H1 (cell line): ENCODE measurements at places on chromosomes 11 and 22.

DNA sequence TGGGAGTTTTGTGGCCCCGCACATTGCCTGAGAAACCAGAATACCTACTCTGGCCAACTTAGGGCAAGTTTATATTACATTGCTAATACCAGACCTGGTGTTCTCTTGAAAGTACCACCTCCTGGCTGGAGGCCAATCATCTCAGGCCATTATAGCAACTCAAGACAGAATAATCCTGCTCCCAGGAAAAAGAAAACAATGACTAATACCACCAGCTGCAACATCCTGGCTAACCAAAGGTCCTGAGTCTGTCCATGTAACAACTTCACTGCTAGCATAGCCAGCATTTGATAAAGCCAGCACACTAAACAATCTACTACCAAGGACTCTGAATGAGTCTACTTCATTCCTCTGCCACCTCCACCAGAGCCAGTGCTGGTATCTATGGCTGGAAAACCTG lies 1298.7 kb upstream of the CNTN5 start:
- no peak overlapping the region for H3K4me3 ChIP-seq
- DNase-seq: no peak
- no peaks in the 10 kb centered on the region for H3K36me3 ChIP-seq
- no peak overlapping the region for H3K27ac ChIP-seq
- H3K27me3 ChIP-seq: no peaks in the 10 kb centered on the region
- no peaks in the 10 kb centered on the region; the same call in none of the 2 replicates for H3K4me1 ChIP-seq

GRCh38 chr22:29310863-29311339 lies 4.5 kb downstream of the GAS2L1 start:
- H3K27ac ChIP-seq: no peak overlapping the region; the same call in 1 of the 2 replicates
- peaks cover 39% of the 10 kb centered on the region for H3K27me3 ChIP-seq
- H3K4me1 ChIP-seq: peaks cover 18% of the 10 kb centered on the region
- no peaks in the 10 kb centered on the region for H3K36me3 ChIP-seq
- no peak overlapping the region for H3K4me3 ChIP-seq
- DNase-seq: no peak

- no peak for DNase-seq
- H3K27ac ChIP-seq: no peak overlapping the region; the same call in 1 of the 2 replicates
These were observed 139.5 kb downstream of the CTTN start for GRCh38 chr11:70537576-70538571.

GRCh38 chr22:42277988-42278776 lies 7.7 kb upstream of the TCF20 start:
- no peak for DNase-seq
- H3K4me1 ChIP-seq: peaks cover 43% of the 10 kb centered on the region
- H3K27ac ChIP-seq: no peak overlapping the region
- H3K36me3 ChIP-seq: no peaks in the 10 kb centered on the region
- H3K4me3 ChIP-seq: no peak overlapping the region
- H3K27me3 ChIP-seq: no peaks in the 10 kb centered on the region

- no peaks in the 10 kb centered on the region for H3K36me3 ChIP-seq
- H3K27me3 ChIP-seq: peaks cover 5% of the 10 kb centered on the region; the same call in 1 of the 2 replicates
- H3K4me1 ChIP-seq: no peaks in the 10 kb centered on the region; the same call in 1 of the 2 replicates
- no peak overlapping the region for H3K27ac ChIP-seq
- no peak for DNase-seq
These were observed 450.4 kb downstream of the OPCML start for GRCh38 chr11:133081730-133082452.
